ENCODE measurements at places on chromosomes 5 and 9.

GRCh38 chr9:80489329-80489728, 917.6 kb downstream of the TLE4 start:
- no peak for DNase-seq

DNA sequence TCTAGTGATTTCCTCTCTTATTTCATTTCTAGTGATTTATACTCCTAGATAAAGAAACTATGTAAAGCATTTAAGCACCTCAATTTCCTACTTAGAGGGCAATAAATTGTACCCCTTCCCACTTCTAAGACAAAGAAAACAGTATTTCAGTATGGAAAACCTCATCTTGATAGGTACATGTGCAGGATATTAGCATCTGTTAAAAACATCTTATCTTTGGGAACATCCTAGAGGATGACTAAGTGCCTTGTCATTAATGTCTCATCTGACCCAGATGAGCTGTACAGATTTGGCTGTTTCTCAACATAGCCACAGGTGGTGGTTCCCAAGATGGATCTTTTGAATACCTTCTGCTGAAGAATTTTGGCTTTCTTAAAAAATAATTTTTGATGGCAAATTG, 5.7 kb downstream of the MEGF10 start:
- no peak for DNase-seq

- no peak for DNase-seq
Observed at GRCh38 chr5:112034421-112034979, 277.5 kb upstream of the NREP start.

- DNase-seq = no peak
Observed at GRCh38 chr9:34372467-34373011, 4.2 kb downstream of the MYORG start.

GRCh38 chr9:114107286-114108001, 8.4 kb upstream of the KIF12 start:
- DNase-seq = no peak

GRCh38 chr9:83582029-83582428, 40.9 kb upstream of the IDNK start:
- DNase-seq = no peak

DNA sequence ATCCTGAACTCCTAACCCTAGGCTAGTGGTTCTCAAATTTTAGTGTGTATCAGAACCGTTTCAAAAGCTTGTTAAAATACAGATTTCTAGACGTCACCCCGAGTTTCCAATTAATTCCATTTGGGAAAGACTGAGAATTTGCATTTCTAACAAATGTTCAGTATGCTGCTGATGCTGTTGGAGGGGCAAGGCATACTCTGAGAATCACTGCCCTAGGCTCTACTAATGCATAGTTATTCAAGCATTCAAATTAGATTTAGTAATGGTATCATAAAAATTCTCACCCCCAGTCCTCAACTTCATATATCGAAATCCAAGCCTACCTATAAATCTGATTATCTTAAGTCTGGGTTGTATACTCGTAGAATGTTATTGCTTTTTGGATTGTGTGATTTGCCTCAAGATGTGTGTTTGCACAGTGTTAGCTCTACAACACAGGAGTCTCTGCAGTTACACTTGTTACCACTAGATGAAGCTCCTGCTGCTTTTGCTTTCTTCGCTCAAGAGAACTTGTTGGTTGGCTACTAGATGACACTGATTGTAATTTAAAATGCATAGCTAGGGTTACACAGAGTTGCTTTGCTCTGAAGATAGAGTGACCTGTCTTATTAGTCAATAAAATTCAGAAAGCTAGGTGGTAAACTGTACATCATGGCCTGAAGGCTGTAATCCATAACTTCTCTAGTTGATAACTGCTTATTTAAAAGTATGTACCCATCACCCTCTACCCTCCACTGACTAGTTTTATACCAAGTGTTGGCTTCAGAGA, 7.5 kb upstream of the ERAP2 start:
- peak; percentile 77 for DNase-seq

DNA sequence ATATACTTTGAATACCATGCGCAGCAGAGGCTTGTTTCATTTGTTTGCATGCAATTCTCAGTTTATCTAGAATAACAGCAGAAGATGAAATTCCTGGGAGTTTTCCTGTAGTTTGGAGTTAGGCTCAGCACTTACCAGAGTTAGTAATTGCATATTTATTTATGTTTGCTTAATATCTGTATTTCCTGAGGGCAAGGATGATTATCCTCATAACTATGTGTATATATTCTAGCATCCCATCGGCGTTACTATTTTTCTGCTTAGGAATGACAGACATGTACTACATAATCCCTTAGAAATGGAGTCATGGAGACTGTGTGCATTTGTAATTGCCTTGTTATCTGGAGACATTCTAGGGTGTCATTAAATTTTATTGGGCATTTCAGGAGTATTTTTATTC, 1184.8 kb downstream of the DTWD2 start:
- DNase-seq = no peak

GRCh38 chr5:42718591-42718990, 38.0 kb upstream of the CCDC152 start:
- DNase-seq = peak; percentile 38

DNA sequence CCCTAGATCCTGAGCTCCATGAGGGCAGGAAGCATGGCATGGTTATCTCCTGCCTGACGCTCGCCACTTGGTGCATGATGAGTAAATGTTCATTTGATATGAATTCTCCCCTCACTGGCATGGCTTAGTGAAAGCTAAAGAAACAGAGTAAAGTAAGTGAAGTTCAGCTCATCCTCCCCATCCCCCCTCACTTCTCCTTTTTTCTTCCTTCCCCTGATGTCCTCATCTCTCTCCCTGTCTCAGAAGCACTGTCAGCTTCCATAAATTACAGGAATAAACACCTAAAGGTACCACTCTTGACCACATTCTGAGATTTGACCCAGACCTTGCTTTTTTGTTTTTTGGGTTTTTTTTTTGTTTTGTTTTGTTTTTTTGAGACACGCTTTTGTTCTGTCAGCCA, 73.3 kb downstream of the SNX18 start:
- DNase-seq = no peak

DNA sequence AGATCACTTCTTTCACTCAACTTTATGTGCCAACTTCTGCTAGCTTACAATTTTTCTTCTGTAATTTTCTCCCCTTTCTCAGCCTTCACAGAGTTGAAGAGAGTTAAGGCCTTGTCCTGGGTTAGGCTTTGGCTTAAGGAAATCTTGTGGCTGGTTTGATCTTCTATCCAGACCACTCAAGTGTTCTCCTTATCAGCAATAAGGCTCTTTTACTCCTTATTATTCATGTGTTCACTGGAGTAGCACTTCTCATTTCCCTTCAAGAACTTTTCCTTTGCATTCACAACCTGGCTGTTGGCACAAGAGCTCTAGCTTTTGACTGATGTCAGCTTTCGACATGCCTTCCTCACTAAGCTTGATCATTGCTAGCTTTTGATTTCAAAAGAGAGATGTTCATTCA, 86.9 kb upstream of the ALDH1B1 start:
- no peak for DNase-seq

DNA sequence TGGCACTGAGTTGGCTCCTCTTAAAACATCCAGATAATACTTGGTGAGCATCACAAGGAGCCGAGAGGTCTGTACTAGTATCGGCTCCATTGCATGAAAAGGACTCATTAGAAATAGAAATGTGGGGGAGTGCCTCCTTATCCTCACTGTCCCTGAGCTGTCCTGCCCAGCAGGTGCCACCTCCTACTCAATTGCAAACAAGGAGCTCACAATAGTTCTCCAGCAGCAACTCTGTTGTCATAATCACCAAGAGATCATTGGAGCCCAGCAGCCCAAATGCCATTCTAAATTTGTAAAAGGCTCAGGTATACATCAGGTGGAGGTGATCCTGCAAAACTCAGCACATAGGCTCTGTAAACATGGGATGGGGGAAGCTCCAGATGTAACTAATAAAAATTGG, 99.1 kb downstream of the PLK2 start:
- no peak for DNase-seq

GRCh38 chr9:123353041-123353440, 3.0 kb upstream of the CRB2 start:
- DNase-seq = no peak

DNA sequence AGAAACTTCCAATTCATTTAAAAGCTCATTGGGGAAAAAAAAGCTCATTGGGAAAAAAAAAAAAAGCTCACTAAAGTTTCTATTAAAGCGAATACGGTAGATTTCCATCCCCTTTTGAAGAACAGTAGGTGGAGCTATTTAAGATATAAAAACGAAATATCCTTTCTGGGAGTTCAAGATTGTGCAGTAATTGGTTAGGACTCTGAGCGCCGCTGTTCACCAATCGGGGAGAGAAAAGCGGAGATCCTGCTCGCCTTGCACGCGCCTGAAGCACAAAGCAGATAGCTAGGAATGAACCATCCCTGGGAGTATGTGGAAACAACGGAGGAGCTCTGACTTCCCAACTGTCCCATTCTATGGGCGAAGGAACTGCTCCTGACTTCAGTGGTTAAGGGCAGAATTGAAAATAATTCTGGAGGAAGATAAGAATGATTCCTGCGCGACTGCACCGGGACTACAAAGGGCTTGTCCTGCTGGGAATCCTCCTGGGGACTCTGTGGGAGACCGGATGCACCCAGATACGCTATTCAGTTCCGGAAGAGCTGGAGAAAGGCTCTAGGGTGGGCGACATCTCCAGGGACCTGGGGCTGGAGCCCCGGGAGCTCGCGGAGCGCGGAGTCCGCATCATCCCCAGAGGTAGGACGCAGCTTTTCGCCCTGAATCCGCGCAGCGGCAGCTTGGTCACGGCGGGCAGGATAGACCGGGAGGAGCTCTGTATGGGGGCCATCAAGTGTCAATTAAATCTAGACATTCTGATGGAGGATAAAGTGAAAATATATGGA, at the start of gene PCDHGA12:
TSS of gene PCDHGA12 (plus strand) at position 176 of the 782 bp plus-strand sequence. CDS start at position 429, 253 bp downstream.
- DNase-seq = peak; percentile 42

DNA sequence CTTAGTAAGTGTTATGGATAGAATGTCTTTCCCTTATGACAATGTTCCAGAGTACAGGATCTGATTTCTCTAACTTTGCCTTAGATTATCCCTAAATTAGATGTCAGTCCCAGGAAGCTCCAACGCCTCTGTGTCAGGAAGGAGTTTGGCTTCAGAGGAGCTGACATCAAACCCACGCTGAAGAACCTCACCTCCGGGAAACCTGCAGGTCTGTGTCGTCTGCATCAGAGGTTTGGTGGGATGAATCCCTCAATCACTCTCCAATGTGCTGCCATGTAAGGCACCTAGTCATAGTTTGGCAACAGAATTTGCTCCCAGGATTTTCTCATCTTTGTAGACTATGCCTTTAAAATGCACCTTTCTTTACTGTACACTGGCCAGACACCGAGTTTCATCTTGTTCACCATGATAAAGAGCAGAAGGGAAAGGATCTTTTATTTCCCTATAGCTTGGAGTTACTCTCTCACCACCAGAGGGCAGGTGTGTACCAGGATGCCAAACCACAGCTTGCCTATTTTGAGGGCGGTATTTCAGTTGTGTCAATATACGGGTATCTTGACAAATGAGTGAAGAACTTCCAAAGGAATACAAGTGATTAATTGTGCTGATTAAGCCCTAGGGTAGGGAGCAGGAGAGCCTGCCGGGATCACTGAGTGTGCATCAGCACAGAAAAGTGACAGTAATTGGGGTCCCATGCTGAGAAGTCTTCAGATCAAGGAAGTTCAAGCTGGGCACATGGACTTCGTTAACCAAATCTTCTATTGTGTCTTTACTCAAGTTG, 23.4 kb downstream of the MINAR2 start:
- peak; percentile 14 for DNase-seq

DNA sequence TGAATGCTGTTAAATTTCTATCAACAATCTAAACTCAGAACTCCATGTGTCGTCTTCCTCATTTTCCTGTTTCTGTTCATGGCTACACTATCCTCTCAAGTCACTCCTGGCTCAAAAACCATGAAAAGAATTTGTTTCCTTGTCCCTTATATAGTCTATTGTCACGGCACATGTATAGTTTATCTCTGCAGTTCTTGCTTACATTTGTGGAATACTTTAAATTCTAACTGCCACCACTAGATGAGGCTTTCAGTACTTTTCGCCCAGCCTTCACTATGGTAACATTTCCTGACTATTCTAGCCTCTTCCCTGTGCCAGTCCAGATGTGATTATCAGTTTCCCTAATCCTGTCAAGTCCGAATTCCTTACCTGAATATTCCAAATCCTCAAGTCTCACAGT, 34.6 kb downstream of the PKD2L2 start:
- DNase-seq = no peak

DNA sequence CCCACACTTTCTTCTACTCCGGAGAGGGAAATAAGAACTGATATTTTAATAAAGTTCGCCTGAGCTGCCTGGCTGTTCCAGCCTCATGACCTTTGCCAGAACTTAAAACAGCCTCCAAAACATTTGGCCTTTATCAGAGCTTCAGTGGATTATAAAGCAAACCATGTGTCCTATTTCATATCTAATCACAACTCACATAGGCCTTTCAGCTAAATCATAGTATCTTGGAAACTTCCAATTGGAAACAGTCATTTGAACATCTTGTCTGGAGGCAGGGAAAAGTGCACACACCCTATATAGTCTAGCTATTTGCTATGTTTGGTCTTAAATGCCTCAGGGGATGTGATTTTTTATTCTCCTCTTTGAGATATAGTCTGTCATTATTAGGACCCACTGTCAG, 46.0 kb upstream of the FREM1 start:
- DNase-seq = no peak

DNA sequence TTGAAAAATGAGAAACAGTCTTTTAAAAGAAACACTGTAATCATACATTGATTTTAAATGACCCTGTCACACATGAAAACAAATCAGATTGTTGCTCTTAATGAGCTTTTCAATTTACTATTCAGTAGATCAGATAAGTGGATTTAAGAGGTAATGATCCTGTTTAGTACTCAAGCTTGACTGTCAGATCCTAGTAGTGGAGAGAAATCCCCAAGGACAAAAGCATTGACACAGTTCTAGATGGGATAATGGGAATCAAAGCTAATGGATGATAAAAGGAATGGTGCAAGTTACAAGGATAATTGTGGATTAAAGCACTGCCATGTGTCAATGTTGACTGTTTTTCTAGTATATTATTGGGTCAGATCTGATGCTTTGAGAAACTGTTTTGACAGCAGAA, 142.3 kb upstream of the TLX3 start:
- no peak for DNase-seq

DNA sequence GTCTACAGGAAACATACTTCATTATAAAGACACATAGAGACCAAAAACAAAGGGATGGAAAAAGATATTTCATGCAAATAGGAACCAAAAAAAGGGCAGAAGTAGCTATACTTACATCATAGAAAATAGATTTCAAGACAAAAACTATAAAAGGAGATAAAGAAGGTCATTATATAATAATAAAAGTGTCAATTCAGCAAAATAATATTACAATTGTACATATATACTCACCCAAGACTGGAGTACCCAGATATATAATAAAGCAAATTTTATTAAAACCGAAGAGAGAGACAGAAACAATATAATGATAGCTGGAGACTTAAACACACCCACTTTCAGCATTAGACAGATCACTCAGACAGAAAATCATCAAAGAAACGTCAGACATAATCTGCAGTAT, 546.3 kb downstream of the PRDM9 start:
- DNase-seq = no peak

GRCh38 chr5:7856855-7857254, 5.9 kb upstream of the CFAP90 start:
- peak; percentile 56 for DNase-seq

- DNase-seq = peak; percentile 14
Observed at GRCh38 chr5:57692582-57693487, 210.2 kb upstream of the ACTBL2 start.

Data from CD4-positive, alpha-beta T cell treated with Interleukin-4 for 1 hour (primary cell).